Posterior vena cava (tissue), 2 donors: ENCODE measurements at places on chromosomes 12 and 14. TPM values are rescaled to one million over a fixed set of nuclear protein-coding genes. Genes with fewer than 3 reads are reported as not detected.

The CIPC gene
- 28.8 TPM for total RNA-seq

The CRADD gene
- 22.0 TPM for total RNA-seq

The ZNF385A gene
- total RNA-seq = 19.3 TPM

The HOXC9 gene
- 7.0 TPM for total RNA-seq

The OR6C65 gene
- not detected for total RNA-seq

The LMNTD1 gene
- not detected for total RNA-seq

The PRPH gene
- total RNA-seq = 0.32 TPM

The HSPB8 gene
- total RNA-seq = 92.0 TPM

The LRP1 gene
- total RNA-seq = 757 TPM

The PLEKHA5 gene
- total RNA-seq = 27.4 TPM

The IFT81 gene
- 19.2 TPM for total RNA-seq
